ENCODE measurements at places on chromosomes 16 and 17.

DNA sequence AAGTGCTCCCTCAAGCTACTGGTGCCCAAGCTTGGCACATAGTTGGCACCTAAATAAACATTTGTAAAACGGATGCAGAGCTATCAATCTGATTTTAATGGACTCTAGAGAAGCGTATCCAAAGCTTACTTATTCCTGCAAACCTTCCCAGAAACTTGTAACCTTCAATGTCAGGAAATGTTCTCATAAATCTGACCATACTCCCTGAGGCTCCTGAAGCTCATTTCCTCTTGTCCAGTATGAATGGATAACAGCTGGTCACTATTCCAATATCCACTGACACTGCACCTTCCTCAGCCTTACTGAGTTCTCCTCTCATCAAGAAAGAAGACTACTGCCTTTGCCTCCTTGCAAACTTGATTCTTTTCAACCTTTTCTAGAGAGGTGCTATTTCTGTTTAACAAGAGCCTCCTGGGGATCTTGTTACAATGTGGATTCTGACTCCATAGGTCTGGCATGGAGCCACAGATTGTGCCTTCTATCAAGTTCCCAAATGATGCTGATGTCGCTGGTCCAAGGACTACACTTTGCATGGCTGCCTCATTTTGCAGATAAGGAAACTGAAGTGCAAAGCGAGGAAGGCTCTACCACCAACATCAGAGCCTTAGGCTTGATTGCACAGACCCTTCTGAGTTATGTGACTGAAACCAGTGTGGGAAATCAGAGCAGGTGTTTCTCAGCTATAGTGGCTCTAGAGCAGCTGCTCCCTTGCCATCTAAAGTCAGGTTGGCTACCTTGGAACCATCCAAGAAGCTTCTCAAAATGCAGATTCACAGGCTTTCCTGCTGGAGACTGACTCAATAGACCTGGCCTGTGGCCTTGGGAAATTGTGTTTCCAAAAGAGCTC lies 377.8 kb downstream of the SOX9 start:
- DNase-seq = no peak

GRCh38 chr16:31785126-31785525 lies 88.5 kb upstream of the ZNF267 start:
- DNase-seq = no peak

DNA sequence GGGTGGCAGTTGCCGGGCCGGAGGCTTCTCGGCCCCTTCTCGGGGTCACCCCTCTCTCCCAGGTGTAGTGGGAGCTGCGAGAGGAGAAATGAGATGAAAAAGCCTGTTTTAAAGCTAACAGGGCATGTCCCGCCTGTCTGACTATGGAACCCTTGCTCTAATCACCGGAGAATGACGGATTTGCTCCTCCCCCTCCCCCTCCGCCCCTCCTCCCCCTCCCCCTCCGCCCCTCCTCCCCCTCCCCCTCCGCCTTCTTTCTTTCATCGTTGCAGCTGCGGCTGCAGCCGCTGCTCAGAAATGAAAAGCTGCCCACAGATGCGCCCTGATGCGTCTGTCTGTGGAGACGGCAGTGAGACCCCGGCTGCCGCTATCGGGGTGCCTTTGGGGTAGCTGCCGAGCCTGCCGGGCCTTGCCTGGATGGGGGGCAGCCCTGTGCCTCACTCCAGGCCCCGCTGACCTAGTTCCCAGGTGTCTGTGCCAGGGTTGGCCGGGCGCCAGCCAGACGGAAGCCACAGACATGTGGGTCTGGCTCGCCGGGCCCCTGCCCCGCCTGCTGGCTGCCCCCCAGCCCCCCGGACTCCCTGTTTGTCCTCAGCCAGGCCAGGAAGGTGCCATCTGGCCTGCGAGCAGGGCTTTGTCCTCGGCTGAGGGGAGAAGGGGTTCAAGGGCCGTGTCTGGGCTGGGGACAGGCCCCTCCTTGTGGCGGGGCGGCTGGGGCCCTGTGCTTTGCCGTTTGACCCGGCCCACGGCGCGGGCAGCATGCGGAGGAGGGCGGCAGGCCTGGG lies 37.7 kb downstream of the GINS2 start:
- no peak for DNase-seq

GRCh38 chr16:2142942-2143877 lies 5.2 kb upstream of the RAB26 start:
- DNase-seq = no peak

DNA sequence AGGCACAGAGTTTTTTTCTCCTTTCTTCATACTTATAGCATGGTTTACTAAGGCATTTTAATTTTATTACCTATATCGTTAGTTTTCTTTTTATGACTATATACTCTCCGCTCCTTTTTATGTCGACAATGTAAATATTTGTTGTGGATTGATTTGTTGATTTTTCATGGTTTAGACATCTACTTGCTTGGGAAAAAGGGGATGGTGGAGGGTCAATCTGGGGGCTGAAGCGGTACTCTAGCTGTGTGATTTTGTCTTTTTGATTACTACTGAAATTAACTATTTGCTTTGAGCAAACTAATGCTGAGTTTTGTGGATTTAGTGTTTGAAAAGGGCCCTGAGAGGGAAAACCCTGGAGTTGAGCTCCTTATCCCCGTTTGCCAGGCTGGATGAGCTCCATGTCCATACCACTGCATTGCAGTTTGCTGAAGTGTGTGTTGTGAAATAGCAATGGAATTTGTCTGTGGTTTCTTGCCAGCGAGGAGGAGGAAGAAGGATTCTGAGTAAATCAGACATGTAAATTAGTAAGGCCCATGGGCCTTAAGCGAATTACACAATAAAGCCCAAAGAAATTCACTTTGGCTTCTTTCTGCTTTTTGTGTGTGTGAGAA lies 72.0 kb downstream of the FTO start:
- peak; percentile 32 for DNase-seq
